ENCODE measurements at places on chromosomes 5 and 9. TPM values are rescaled to one million over a fixed set of nuclear protein-coding genes. Genes with fewer than 3 reads are reported as not detected.

Gene PLCXD3
- 14.5 TPM for total RNA-seq

Gene LCN12
- total RNA-seq: 1.6 TPM

GRCh38 chr9:5510989-5511388 is 658 bp downstream of the PDCD1LG2 start:
- no peaks in the 10 kb centered on the region for H3K36me3 ChIP-seq
- no peaks in the 10 kb centered on the region for H3K4me1 ChIP-seq
- DNase-seq: no peak
- H3K27me3 ChIP-seq: no peaks in the 10 kb centered on the region

- no peak overlapping the region for H3K4me3 ChIP-seq
- H3K4me1 ChIP-seq: no peaks in the 10 kb centered on the region
- no peaks in the 10 kb centered on the region for H3K36me3 ChIP-seq
- no peak overlapping the region for H3K27ac ChIP-seq
- DNase-seq: no peak
Observed at GRCh38 chr5:38347040-38347763, 88.8 kb downstream of the EGFLAM start.

- H3K27me3 ChIP-seq: no peaks in the 10 kb centered on the region
- no peak for DNase-seq
- H3K4me3 ChIP-seq: no peak overlapping the region
- no peaks in the 10 kb centered on the region for H3K36me3 ChIP-seq
- no peaks in the 10 kb centered on the region for H3K4me1 ChIP-seq
Observed at GRCh38 chr5:93100428-93100827, 480.6 kb downstream of the NR2F1-AS1 start.

- DNase-seq: no peak
- no peak overlapping the region for H3K27ac ChIP-seq
- H3K4me3 ChIP-seq: no peak overlapping the region
- H3K36me3 ChIP-seq: no peaks in the 10 kb centered on the region
Observed at GRCh38 chr5:34553581-34553980, 102.5 kb upstream of the RAI14 start.
